Activated T-cell treated with anti-CD3 and anti-CD28 coated beads for 48 hours (primary cell): ENCODE measurements at places on chromosomes 16 and 17.

GRCh38 chr17:68033636-68034451 is 1.7 kb upstream of the KPNA2 start:
- DNase-seq: no peak

- DNase-seq: no peak
Observed at GRCh38 chr16:10569621-10570020, 10.8 kb downstream of the EMP2 start.

- no peak for DNase-seq
Observed at GRCh38 chr17:68394608-68395331, 62.5 kb downstream of the WIPI1 start.

GRCh38 chr17:17264430-17264829 is 16.6 kb downstream of the COPS3 start:
- DNase-seq: no peak

DNA sequence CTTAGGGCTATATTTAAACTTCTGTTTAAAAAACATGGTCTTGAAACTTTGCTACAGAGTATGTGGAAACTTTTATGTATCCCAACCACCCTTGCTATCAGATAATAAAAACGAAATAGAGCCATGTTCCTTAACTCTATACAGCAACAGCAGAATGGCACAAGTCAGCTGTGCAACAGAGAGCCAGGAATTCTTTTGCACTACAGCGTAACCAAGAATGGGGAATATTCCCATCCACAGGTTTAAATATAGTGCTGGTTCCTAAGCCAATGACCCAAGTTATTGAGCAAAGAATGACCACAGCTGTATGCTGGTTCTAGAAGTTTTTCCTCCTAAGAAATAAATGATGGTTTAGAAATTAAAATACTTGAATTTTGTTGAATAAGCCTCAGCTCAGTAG is 33.1 kb downstream of the SETD6 start:
- DNase-seq: no peak

- DNase-seq: no peak
Observed at GRCh38 chr16:16086653-16087446, 136.4 kb downstream of the ABCC6 start.

- DNase-seq: no peak
Observed at GRCh38 chr16:4293822-4294457, 21.1 kb upstream of the TFAP4 start.

DNA sequence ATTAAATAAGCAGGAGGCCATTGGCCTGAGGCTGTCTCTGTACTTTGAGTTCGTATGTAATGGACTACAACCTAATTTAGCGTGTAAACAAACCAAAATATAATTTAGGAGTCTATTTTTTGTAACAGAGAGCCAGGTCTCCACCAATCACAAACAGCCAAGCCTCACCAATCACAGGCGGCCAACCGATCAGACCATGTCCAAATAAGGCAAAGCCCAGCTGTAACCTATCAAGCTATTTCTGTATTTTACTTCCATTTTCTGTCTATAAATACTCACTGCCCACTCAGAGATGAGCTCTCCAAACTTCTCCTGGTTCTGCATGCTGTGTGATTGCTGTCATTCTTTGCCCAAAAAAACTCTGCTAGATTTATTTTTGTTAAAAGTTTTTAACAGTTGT is 322.7 kb downstream of the NPIPA8 start:
- no peak for DNase-seq

DNA sequence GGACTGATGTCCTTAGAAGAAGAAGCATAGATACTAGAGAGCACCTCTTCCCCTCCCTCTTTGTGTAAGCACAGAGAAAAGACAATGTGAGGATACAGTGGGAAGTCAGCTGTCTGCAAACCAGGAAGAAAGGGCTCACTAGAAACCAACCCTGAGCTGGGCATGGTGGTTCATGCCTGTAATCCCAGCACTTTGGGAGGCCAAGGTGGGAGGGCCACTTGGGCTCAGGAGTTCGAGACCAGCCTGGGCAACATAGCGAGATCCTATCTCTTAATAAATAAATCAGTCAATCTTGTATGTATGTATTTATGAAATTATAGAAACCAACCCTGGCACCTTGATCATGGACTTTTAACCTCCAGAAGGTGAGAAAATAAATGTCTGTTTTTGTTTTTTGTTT is 118.3 kb downstream of the NPIPB5 start:
- DNase-seq: no peak

DNA sequence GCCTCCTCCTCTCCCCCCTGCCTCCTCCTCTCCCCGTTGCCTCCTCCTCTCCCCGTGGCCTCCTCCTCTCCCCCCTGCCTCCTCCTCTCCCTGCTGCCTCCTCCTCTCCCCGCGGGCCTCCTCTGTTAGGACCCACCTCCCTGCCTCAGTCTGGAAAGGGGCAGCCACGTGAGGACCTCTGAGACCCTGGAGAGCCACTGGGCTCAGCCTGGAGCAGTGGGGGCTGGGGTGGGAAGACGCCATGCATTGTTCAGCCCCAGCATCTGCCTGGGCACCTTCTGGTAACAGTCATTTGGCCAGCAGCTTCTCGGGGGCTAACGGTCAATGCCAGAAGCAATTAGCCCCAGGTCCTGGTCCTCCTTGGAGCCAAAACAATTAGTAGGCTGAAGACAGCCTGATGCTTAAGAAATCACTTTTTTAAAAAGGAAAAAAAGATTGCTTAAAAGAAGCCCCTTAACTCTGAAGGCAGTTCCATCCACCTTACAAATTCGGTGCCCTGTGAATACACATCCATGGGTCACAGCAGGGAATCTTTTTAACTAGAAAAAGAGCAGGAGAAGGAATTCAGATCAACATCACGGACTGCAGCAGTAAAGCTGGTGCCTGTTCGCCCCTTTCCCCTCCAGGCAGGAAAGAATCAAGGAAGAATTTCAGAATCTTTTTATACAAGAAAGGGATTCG is 29.8 kb downstream of the NXN start:
- DNase-seq: no peak

- DNase-seq: no peak
Observed at GRCh38 chr16:79473456-79473855, 127.1 kb downstream of the MAF start.

DNA sequence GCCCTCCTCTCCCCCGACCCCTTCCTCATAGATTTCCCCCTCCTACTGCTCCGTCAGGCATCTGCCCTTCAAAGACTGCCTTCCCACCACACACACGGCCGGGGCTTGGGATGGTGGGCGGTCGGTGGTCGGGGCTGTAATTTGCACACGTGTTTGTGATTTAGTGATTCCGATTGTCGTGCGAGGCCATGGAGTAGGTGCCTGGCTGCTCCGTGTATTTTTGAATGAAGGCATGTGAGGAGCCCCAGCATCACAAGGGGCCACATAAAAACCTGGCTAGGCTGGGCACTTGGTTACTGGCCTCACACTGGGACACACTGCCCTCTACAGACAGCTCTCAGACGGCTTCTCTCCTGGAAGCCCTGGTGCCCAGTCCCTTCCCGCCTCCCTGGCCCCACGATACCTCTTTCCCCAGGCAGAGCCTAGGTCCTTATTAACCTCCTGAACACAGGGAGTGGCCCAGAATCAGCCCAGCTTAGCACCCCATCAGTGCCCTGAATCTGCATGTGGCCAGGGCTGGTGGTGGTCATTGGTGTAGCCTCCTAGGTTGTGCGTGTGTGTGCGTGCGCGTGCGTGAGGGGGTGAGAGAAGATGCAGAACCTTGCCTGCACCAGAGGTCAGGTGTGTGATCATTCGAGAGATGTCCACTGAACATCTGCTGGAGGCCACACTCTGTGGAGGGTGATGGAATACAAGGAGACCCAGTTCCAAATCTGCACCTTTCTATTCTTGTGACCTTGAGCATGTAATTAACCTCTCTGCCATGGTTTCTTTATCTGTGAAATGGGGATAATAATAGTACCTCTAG is 1.3 kb upstream of the SOCS1 start:
- no peak for DNase-seq

DNA sequence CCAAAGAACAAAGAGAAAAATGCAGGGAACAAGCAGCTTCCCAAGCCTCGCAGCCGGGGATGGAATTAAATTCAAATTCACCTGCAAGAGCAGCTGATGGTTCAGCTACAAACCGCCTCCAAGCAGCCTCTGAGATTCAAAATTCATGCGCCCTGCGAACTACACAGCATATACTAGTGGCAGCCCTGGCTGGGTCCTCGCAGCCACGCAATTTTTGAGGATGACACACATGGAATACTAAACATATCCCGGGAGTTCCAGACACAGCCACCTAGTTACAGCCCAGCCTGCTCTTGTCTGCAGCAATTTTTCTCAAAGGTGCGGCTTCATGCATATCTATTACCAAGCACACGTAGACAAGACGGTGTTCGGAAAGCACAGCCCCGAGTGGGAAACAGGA is 35.9 kb upstream of the KIFC3 start:
- DNase-seq: no peak

- DNase-seq: no peak
Observed at GRCh38 chr16:87860553-87861299, 8.6 kb downstream of the SLC7A5 start.

DNA sequence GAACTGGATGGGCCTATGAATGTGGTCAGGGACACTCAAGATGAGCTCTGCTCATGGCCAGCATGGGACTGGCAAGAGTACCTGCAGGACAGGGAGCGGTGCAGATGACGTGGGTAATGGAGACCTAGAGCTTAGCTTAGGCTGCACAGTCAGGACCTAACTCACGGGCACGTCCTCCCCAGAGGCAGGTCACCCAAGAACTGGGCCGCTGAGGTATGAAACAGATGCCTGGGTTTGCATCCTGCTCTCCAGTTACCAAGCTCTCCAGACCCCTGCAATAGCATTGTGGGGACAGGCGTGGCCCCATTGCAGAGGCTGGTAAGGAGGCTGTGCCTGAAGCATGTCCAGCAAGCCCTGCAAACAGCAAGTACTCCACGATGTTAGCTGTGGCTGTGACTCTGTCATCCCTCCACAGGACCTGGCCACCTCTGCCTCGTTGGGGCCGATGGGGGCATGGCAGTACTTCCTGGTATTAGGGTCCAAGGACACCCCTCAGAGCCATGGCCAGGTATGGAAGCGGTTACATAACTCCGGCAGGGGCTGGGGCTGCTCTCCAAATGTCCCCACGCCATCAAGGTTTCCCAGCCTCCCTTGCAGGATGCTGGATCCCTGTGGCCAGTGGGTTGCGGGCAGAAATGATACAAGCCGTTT is 37.5 kb upstream of the RBFOX3 start:
- no peak for DNase-seq

DNA sequence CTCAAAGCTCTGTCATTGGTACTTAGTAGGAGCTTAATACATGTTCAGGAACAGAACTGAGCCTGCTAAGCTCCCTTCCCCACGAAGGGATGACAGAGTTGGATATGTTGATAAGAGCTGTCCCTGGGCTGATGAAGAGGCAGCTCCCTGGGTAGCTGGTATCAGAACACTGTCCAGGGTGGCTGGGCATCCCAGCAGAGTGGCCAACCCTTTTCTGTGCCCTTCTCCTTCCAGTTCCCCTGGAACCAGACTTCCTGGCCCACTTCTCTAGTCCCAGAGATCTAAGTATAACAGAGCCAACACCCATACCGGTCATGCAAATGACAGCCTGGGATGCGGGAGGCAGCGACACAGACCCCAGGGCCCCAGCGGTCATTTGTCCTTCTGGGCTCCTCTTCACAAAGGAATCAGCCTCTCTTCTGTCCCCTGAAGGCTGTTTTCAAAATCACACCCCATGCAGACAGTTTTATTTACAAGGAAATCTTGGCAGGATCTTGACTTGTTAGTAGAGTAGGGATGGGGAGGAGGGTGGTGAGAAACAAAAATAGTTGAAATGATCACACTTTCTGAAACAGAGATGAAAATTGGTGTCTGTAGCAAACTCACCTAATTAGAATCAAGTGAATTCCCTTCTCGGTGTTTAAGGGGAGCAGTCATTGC is 1.4 kb upstream of the RHBDL3 start:
- DNase-seq: no peak

DNA sequence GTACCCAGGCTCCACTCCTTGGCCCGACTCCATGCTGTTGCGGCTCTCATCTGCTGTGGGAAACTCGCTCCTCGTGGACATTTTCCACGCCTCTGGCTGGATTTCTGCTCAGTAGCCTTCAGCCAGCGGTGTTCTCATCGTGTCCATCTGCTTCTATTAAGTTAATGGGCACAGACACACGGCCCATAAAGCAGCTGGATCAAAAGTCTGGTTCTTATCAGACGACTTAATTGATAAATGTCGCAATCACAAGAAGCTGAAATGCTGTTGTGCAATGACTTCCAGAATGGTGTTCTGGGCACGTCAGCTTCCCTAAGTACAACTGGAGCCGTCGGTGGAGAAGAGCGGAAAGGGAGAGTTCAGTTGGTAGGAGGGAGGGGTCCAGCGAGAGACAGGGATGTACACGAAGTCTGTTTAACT is 211.7 kb upstream of the CHMP6 start:
- no peak for DNase-seq

DNA sequence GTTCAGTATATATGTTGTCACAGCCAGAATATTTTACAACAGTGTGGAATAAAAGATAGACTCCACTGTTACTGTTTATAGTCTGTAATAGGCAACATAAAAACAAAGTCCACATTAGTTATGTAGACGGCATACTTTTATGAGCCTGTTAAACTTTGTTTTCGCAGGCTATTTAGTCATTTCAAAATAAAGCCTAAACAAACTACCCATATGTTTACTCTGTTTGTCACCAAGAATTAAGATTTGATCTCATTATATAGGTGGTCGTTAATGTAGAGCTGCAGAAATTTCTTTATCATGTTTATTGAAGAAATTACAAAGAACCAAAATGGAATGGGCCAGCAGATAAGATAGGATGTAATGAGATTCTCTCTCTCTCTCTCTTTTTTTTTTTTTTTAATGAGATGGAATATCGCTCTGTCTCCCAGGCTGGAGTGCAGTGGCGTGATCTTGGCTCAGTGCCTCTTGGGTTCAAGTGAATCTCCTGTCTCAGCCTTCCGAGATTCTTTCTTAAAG is 943.8 kb upstream of the SOX9 start:
- DNase-seq: no peak

GRCh38 chr17:65559461-65559803 is 2.0 kb downstream of the AXIN2 start:
- no peak for DNase-seq

GRCh38 chr16:59849716-59850115 is 1115.6 kb upstream of the GOT2 start:
- no peak for DNase-seq

- no peak for DNase-seq
Observed at GRCh38 chr16:66070140-66070917, 296.2 kb upstream of the CDH5 start.

DNA sequence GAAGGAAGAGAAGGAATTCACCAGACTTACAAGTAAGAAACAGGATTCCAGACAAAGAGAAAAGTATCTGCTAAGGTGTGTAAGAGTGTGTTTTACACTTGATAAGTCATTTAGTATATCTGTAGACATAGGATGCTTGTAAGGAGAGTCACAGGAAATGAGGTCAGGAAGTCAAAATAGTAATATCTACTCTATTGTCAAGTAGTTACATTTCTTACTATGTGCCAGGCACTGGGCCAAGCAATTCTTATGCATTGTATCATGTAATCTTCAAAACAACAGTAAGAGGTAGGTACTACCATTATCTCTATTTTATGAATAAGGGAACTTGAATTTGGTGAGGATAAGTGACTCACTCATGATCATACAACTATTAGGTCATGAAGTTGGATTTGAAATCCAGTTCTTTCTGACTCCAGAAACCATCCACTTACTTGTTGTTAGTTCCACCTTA is 129.1 kb downstream of the SNX11 start:
- no peak for DNase-seq

- DNase-seq: no peak
Observed at GRCh38 chr16:21302898-21303528, 24.9 kb upstream of the CRYM start.
